ENCODE measurements at places on chromosomes 4 and X. TPM values are rescaled to one million over a fixed set of nuclear protein-coding genes. Genes with fewer than 3 reads are reported as not detected.

GRCh38 chr4:154435895-154436294 lies 55.7 kb downstream of the DCHS2 start:
- H3K36me3 ChIP-seq, result no peaks in the 10 kb centered on the region
- no peak overlapping the region for H3K4me3 ChIP-seq
- no peak for DNase-seq
- H3K4me1 ChIP-seq, result no peaks in the 10 kb centered on the region

DNA sequence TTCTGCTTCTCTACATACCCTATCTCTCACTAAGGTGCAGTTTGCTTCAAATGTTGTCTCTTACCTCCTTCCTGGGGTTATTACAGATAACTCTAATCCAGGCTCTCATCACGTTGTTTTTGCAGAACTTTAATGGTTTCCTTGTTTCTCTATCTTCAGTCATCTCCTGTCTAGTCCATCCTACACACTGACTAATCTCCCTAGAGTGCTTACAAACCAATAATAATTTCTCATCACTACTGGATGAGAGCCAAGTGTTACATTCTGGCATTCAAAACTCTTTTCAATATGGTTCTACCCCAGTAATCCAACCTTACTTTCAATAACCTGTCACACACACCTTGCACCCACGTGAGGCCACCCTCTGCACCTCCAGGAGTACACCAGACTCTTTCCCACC lies 86.1 kb downstream of the SYNPO2 start:
- no peak overlapping the region for H3K27ac ChIP-seq
- H3K27me3 ChIP-seq, result peaks cover 1% of the 10 kb centered on the region
- no peak for DNase-seq

- H3K36me3 ChIP-seq, result no peaks in the 10 kb centered on the region
- no peak overlapping the region for H3K4me3 ChIP-seq
- H3K27ac ChIP-seq, result no peak overlapping the region
- peaks cover 4% of the 10 kb centered on the region for H3K27me3 ChIP-seq
- DNase-seq, result no peak
- no peaks in the 10 kb centered on the region for H3K4me1 ChIP-seq
Measured at GRCh38 chr4:9894644-9895332, 113.4 kb downstream of the DRD5 start.

Gene LINC00632
- 0.43 TPM for total RNA-seq

GRCh38 chr4:80336582-80336981 lies 1.1 kb downstream of the CFAP299 start:
- DNase-seq, result no peak
- H3K27ac ChIP-seq, result no peak overlapping the region
- H3K27me3 ChIP-seq, result peaks cover 14% of the 10 kb centered on the region
- no peaks in the 10 kb centered on the region for H3K36me3 ChIP-seq
- H3K4me1 ChIP-seq, result peaks cover 8% of the 10 kb centered on the region

DNA sequence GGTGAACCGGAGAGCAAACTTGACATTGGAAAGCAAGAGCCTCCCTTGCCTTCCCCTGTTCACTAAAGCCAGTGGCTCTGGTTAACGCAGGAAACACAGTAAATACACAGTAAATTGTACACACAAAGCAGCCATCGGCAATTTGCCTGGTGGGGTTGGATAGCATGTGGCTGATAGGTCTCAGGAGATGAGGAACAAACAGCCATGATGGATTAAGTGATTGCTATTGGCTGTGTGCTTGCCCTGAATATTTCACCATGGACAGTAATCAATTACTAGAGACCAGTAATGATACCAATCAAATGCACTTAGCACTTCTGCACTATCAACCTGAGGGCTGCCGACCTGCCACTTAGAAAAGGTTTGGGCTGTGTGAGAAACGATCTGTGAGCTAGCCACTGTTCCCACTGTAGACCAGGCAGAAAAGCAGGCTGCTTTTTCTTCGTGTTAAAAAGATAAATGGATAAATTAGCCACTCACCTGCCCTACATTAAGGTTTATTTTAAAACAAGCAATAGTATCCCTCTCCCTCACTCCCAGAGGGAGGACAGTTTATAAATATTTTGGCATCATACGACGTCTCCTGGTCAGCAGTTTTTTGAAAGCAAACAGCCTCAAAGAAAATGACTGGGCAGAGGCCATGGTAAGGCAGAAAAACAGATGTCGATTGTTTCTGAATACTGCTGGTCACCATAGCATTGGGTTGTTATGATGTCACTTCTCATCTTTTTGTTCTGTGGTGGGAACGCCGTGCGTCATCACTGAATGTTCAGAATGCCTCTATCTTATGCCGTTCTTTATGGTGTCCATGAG lies 167.1 kb downstream of the MAML3 start:
- no peak for DNase-seq
- H3K4me1 ChIP-seq, result peaks cover 12% of the 10 kb centered on the region
- H3K4me3 ChIP-seq, result no peak overlapping the region
- H3K27me3 ChIP-seq, result no peaks in the 10 kb centered on the region
- no peak overlapping the region for H3K27ac ChIP-seq
- H3K36me3 ChIP-seq, result no peaks in the 10 kb centered on the region

DNA sequence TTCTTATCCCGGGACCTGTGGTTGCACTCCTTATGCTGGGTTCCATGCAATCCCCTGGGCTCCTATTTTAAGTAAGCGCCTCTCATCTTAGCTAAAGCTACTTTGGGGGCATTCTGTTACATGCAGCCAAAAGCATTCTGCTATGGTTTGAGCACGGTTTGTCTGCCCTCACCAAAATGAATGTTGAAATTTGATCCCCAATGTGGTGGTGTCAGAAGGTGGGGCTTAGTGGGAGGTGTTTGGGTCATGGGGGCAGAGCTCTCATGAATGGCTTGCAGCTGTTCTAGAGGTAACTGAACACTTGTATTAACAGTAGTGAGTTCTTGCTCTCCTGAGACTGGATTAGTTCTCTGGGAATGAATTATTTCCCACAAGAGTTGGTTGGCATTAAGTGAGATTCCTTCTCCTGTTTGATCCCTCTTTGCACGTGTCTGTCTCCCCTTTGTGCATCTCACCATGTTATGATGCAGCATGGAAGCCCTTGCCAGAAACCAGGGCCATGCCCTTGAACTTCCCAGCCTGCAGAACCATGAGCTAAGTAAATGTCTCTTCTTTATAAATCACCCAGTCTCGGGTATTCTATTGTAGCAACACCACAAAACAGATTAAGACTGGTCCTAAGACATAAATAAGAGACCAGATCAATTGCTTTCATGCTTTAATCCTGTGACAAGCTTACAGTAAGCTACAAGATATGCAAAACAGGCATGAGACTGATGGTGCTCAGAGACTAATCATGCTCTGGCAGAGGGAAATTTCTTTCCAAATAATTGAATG lies 141.8 kb downstream of the TSPAN5 start:
- no peak overlapping the region for H3K27ac ChIP-seq
- H3K4me3 ChIP-seq, result no peak overlapping the region
- H3K27me3 ChIP-seq, result no peaks in the 10 kb centered on the region
- peaks cover 8% of the 10 kb centered on the region for H3K36me3 ChIP-seq

- DNase-seq, result peak; percentile 89
- H3K36me3 ChIP-seq, result no peaks in the 10 kb centered on the region
- peak overlapping the region; percentile 72 for H3K4me3 ChIP-seq
- peak overlapping the region; percentile 82 for H3K27ac ChIP-seq
Measured at GRCh38 chr4:77193511-77194102, 36.6 kb downstream of the CCNG2 start.

GRCh38 chrX:116285501-116285900 lies 115.0 kb downstream of the AGTR2 start:
- no peak overlapping the region for H3K4me3 ChIP-seq
- no peak overlapping the region for H3K27ac ChIP-seq
- H3K27me3 ChIP-seq, result no peaks in the 10 kb centered on the region
- H3K4me1 ChIP-seq, result no peaks in the 10 kb centered on the region
- no peak for DNase-seq

DNA sequence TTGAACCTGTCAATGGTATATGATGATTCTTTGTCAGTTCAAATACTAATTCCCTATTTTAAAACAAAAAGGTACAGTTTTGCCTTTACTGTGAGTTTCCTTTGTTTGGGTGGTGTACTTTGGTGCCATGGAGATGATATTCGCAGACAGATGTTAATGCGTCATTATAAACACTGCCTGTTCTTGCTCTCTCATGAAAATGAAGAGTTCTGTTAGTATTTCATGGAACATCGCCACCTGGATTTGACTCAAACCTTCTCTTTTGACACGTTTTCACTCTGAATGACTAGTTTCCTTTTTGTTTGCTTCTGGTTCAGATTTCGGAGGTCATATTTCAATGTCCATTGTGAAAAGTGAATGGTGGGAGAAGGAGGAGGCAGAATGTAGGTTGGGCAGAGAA lies 6.9 kb upstream of the CTSO start:
- no peaks in the 10 kb centered on the region for H3K36me3 ChIP-seq
- DNase-seq, result no peak
- H3K27me3 ChIP-seq, result peaks cover 5% of the 10 kb centered on the region

Gene TRAM1L1
- total RNA-seq, result not detected

DNA sequence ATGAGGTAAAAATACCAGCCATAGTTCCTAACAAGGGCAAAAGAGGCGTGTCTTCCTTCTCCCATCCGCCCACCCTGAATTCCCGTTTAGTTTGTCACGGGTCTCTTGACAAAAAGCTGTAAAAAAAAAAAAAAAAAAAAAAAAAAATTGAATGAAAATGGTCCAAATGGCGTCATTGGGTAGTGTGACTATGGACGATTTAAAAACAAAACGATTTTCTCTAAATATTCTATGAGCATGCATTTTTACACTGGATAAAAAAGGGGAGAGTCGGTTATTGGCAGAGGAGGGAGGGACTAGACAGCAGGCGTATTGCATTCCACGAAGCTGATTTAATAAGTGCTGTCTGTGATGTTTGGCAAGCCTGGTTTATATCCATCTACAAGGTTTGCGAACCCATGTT lies at the start of gene FAM133A:
Gene FAM133A, plus strand, starts transcription at position 338 of the 403 bp plus-strand sequence. CDS start 35,214 bp downstream, outside the sequence.
- H3K4me1 ChIP-seq, result peaks cover 1% of the 10 kb centered on the region
- H3K4me3 ChIP-seq, result peak within 1 kb of the TSS; percentile 86
- no peak for DNase-seq
- peak within 1 kb of the TSS; percentile 89 for H3K27ac ChIP-seq
- H3K36me3 ChIP-seq, result no peaks in the 10 kb centered on the region
